ENCODE measurements at places on chromosomes 2 and 18.

DNA sequence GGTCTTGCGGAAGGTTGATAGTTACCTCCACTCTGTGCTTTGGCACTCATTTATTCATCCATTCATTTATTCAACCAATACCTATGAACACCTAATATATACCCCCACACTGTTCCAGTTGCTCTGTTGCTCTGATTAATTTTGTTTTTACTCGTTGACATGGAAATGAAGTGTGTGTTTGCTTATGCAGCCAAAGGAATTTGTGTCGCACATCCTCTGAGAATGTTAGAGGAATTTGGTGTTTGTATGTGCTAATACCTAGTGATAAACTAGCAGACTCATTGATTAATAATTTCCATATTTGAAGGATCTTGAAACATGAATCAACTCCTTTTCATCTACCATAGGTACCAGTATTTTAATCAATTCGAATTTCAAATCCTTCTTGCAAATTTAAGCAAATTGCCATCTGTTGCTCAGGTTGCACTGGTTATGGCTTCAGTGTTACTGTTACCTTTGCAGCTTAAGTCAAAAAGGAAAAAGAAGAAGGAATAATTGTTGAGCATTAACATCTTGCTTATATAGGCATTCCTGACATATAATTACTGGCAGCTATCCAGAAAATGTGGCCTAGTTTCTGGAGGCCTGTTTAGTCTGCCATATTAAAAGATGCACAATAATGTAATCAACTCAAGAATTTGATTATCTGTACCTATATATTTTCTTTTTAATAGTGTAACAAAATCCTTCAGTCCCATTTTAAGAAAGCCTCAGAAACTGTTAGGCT is 25.7 kb upstream of the CRIM1 start:
- no peak for DNase-seq

GRCh38 chr18:4203568-4204437 is 251.3 kb downstream of the DLGAP1 start:
- DNase-seq = no peak

GRCh38 chr18:12973562-12974213 is 17.5 kb upstream of the CEP192 start:
- DNase-seq = no peak

DNA sequence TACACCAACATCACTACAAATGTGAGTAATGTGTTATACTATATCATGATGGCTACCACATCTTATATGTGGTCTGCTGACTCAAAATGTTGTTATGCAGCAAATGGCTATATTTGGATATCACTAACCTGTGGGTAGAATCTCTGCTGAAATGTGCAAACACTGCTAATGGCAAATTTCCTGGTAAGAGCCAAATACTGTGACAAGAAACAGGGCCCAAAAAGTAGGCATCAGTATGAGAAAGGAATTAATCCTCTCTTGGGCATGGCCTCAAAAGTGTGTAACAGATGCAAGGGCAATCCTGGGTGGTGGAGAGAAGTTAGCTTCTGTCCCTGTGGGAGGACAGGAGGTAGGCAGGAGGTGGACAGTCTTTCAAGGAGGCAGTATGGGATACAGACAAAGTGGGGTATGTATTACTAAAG is 13.3 kb downstream of the ATF2 start:
- DNase-seq = no peak

DNA sequence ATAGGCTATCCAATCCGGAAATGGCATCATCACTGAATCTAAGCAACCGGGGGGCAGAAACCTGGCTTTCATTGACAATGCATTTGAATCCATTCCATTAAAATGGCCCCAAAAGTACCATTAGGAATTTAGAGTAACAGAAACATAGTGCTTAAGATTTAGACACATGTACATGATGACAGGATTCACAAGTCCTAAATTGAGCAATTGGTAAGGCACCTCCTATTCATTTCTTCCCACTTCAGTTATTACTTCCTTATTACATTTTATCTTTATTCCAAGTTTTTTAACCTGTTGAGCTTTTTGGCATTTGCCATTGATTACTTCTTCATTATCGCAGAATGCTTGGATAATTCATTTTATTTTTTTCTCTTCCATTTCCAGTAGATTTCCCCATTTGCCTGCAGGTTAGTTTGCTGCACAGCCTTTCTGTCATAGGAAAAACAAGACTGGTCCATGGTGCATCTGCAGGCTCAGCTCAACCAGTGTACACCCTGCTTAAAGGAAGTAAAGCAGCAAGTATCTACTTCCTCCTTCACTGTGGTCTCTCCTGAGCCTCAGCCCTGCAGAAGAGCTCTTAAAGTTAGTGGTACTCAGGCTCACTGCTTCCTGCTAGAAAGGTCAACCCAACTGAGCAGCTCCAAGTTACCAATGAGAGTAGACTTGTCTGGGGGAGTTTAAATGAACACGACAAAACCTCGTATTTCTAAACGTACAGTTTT is 89.2 kb downstream of the DOCK10 start:
- no peak for DNase-seq

DNA sequence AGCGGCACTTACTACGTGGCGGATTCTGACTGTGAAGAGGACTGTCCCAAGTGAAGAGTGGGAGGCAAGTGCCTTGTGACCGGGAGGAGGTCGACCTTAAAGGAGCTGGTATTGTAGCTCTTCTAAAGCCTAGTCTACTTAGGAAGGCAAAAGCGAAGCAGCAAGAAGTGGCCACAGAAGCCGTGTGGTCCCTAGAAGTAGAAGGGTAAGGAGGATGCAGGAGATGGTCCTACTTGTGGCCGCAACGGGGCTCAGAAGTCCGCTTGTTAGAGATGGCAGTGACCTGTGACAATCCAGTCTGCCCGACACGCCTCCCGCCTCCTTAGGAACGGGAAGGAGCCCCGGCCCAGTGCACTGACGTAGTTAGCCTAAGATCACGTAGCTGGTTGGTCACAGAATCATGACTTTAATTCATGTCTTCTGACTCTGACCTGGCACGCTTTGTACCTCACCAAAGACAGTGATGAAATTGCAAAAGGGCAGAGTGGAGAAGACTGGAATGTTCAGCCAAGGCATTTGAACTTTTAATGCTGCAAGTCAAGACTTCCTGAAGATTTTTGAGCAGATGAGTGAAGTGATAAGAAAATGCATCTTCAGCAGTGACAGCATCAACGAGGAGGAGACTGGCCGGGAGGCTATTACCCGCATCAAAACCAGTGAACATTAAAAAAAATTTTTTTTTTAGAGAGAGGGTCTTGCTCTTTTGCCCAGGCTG is 749 bp upstream of the EIF2AK3 start:
- peak; percentile 41 for DNase-seq

- no peak for DNase-seq
Observed at GRCh38 chr2:154455166-154455565, 243.3 kb upstream of the KCNJ3 start.

DNA sequence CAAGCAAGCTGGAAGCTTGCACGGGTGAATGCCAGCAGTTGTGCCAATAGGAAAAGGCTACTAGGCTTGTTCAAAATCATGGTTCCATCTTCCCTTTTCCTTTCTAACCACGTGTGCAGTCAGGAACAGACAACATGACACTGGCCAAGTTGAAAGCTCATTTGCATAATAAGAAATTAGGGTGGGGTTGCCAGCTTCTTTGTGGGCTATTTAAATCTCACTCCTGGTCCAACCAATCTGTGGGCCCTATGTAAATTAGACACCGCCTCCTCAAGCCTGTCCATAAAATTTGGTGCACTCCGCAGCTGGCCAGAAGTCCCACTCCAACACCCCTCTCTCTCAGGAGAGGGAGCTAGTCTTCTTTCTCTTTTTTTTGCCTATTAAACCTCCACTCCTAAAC is 1948.4 kb upstream of the PIK3C3 start:
- no peak for DNase-seq

GRCh38 chr2:201831469-201831868 is 25.1 kb downstream of the CDK15 start:
- no peak for DNase-seq

DNA sequence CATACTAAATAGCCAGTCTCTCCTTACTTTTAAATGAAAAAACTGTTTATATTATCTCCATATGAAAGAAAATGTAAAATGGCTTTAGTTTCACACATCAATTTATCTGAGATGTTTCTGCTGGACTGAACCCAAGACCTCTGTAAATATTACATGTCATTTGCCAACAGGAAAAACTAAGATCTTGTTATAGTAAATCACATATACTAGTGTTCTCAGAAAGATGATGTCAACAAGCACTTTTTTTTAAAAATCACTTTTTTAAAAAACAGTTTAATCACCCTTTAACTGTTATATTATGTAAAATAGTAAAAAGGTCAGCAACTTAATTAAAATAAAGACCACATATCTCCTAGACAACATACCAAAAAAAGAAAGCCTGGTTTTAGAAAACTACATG is 46.3 kb downstream of the PTPN2 start:
- DNase-seq = no peak

DNA sequence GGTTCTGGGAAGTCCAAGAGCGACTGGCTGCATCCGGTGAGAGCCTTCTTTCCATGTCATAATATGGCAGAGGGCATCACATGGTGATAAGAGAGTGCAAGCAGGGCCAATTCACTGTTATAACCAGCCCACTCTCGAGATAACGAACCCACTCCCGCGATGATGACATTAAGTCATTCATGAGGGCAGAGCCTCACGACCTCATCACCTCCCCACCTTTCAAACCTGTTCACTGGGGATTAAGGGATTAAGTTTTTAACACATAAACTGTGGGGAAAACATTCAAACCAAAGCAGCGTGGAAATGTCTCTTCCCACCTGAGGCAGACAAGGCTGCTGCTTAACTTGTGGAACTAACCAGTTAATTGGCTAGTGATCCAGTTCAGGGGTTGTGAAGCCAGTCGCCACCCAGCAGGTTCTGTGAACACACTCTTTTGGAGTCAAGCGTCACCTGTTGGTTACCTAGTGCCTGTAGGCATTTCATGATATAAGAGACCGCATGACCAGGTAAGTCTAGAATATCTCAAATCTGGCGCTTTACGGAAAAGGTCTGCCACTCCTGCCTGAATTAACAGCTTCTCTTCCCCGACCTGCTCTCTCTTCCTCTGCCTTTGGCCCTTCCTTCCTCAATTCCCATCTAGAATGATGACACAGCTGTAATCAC is 54.3 kb downstream of the EDAR start:
- DNase-seq = no peak

DNA sequence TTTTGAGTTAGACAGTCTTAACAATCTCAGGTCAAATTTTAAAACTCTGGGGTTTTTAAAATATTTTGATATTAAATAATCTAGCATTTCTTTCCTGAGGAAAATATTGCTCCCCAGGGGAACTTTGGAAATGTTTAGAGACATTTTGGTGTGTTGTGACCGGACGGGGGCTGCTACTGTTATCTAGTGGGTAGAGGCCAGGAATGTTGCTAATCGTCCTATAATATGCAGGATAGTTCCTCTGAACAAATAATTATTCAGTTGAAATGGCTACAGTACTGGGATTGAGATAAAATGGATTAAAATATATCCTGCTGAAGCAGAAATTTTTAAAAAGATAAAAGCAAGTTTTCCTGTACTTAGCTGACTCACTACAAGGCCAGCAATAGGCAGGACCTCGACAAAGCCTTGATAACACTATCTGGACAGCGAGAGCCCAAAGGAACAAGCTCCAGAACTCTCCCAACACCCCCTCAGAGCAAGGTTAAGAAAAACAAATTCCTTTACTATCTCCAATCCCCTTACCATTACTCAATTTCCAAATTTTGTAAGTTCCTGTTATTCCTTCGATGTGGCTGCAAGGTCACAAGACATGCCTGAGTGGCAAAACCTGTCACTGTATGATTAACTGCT is 1407.4 kb downstream of the SUCLG1 start:
- DNase-seq = no peak
